Non-pigmented ciliary epithelial cell (primary cell): ENCODE measurements at places on chromosomes 7 and 10.

DNA sequence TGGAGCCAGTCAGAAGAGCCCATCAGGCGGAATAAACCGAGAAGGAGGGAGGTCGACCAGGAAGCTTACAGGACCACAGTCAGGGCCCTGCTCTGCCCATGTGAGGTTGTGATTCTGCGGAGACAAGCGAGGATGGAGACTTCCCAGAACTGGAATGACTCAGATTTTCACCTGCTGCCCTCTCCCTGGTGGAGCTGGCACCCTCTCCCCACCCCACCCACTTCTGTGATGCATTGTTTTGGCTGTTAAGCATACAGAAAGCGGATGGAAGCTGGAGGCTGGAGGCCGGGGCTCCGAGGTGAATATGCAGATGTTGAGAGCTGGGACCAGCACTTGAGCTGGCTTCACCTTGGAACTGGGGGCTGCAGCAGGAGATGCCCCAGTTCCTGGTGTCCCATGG is 57.4 kb downstream of the NPTX2 start:
- no peak for DNase-seq

DNA sequence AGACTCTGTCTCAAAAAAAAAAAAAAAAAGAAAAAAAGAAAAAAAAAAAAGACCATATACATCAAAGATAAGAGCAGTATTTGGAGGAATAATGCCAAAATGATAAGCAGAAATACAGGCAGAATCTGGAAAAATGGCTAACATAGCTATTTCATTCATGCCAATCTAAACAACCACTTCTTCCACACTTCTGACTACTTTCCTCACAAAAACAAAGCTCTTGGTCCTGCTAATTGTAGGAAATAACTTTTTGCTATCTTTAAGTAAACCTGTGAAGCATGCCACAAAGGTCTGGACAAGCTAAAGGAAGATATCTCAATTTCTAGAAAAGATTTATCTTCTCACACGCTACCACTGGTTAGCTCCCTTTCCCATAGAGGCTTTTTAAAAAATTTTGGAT is 30.4 kb downstream of the MICU1 start:
- DNase-seq, result no peak

GRCh38 chr10:112821663-112822062 is 128.4 kb upstream of the TCF7L2 start:
- DNase-seq, result no peak

- no peak for DNase-seq
Observed at GRCh38 chr10:29736366-29737073, 101.7 kb upstream of the SVIL start.

- DNase-seq, result no peak
Observed at GRCh38 chr10:125151553-125152449, 8.6 kb downstream of the CTBP2 start.

GRCh38 chr10:104622598-104623209 is 18.4 kb upstream of the SORCS3 start:
- no peak for DNase-seq

- no peak for DNase-seq
Observed at GRCh38 chr10:103737735-103738367, 117.5 kb downstream of the SH3PXD2A start.

GRCh38 chr10:122354383-122354782 is 20.1 kb upstream of the PLEKHA1 start:
- no peak for DNase-seq

DNA sequence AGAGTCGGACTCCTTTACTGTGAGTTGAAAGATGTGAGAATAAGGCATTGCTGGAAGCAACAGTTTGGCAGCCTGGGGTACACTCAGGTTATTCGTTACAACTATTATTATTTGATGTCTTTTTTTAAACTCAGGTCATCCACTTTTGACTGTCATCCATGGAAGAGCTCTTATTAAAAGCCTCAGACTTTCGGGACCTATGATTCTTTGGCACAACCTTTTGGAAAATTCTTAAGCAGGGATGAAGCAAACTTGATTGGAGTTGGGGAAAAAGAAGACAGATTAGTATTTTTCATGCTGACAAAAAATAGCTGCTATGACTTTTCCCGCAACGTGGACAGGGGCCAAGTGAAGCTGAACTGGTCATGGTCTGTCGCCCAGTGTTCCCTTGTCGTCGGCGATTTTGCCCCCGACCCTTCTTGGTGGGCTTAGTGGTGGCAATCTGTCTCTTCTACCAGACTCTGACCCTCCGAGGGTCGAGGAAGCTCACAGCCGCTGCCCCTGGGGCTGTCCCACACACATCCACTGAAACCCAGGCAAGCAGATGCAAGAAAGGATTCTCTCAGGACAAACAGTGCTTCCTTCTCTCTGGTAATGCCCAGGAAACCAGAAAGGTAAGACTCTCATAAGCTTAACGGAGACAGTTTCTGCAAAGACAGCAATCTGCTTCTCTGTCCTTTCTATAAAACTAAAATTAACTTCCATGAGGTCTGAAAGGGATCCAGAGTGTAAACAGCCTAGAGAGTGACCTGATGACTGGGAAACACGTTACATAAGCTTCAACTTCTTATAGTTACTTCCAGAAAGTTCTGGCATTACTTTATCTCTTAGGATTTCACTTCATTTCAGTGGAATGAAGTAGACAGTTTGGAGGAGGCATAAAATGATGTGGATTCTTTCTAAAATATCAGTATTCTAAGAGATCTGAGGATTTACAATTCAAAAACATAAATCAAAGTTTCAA is 1.0 kb downstream of the CPED1 start:
- no peak for DNase-seq

GRCh38 chr7:38248069-38248567 is 25.3 kb downstream of the TARP start:
- no peak for DNase-seq

- no peak for DNase-seq
Observed at GRCh38 chr10:1598393-1599153, 138.8 kb downstream of the ADARB2 start.

GRCh38 chr7:149188213-149188612 is 7.1 kb upstream of the ZNF282 start:
- no peak for DNase-seq

DNA sequence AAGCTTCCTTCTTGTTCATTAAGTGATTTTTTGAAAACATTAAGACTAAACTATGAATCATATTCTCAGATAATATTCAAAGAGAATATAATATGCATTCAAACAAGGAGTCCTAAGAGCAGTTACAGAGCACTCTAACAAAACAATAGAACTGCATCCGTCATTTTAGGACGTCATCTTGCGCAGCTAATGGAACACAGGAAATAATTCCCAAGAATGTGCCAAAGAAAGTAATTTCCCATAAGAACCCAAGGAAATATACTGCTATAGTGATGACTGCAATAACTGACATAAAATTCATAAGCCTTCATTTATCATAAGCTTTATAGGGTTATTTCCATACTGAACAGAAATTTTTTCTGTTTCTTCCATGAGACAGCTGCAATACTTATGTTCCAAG is 28.3 kb upstream of the CASD1 start:
- DNase-seq, result no peak

DNA sequence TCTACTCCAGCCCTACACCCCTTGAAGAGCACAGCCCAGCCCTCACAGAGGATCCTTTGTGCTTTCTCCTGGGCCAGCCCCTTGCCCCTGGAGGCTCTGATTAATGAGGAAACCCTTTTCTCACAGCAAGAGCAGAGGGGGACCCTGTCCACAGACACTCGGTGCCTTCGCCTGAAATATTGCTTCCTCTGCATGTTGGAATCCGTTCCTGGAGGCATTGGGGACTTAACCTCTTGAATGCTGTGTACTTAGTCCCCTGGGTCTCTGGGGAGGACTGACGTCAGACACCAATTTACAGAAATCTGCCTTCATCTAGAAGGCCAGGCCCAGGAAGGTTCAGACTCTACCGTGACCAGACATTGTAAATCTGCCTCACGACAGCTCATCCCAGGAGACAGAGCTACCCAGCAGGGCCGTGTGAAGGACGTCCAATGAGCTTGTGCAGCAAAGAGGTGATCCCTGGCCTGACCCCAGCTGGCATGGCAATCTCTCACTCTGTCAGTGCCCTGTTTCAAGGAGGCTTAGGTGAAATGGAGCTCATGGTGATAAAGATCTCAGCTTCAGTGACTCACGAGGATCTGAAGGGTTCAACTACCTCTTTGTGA is 8.1 kb upstream of the TMEM72 start:
- no peak for DNase-seq

DNA sequence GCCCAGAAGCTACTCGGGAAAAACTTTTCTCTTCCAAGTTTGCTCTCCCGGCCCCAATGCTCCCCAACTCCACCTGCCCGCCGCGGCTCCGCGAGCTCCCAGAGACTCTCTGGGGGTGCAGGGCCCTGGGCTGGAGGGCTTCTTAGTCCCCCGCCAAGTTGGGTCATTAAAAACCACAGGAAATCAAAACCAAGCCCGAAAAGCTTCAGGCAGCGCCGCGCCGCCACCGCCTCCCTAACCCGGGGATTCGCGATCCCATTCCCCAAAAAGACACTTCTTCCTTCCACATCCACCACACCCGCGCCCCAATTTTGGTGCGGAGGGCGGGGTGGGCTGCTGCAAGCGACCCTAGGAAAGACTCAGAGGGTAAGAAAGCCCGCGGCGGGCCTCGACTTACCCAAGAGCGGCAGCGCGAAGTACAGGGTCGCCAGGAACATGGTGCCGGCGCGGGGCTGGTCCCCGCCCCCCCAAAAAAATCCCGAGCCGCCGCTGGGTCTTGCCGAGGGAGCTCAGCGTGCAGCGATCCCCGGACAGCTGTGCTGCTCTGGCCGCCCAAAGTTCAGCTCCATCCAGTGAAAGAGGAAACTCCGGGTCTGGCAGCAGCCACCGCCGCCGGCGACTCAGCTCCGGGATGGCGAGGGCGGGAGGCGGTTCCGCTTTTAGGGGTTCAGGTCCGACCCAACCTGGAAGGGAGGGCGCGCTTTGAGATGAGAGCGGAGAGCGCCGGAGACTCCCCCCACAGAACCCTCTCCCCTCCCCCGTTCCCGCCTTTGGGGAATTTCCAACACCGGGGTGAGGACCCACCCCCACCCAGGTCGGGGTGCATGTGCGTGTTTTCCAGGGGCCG is 1.2 kb downstream of the GFRA1 start:
- DNase-seq, result no peak

GRCh38 chr10:15331461-15331860 is 39.6 kb downstream of the FAM171A1 start:
- DNase-seq, result no peak

DNA sequence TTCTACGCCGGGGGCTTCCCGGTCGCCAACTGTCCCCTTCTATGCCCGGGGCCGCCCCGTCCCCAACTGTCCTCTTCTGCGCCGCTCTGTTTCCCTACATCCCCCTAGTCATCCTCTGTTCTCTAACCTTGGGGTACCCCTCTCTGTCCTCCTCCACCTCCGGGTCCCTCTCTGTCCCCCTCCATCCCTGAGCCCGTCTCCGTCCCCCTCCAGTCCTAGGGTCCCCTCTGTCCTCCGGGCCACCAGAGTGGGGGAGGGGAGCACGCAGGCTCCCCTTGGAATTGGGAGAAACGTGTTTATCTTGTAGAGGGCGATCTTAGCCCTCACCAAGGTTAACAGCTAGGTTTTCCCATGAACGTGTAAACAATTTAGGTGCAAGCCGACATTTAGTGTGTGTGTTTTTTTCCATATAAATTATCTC is 852 bp upstream of the KLF6 start:
- DNase-seq, result no peak

DNA sequence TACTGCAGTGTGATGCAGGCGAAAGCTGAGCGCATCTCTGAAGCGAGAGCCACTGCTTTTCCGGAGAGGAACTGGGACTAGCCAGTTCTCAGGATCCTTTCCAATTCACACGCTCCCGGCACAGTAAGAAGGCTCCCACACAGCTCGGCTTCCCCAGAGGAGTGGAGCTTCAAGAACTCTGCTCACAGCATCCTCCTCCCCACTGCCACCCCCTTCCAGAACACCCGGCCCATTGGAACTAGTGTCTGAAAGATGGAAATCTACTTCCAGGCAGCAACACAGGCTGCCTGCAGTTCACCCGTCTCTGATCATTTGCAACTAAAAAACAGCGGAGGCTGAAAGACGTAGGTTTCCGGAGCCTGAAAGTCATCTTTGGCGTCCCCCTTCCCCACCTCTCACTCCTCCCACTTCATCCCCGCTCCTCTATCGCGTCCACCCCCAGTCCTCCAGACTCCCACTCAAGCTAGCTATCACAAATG is at the start of gene DGKB:
Gene DGKB (minus strand): TSS at position 163 of the 479 bp plus-strand sequence.
- no peak for DNase-seq

- no peak for DNase-seq
Observed at GRCh38 chr10:101140084-101140949, 9.2 kb downstream of the TLX1 start.

DNA sequence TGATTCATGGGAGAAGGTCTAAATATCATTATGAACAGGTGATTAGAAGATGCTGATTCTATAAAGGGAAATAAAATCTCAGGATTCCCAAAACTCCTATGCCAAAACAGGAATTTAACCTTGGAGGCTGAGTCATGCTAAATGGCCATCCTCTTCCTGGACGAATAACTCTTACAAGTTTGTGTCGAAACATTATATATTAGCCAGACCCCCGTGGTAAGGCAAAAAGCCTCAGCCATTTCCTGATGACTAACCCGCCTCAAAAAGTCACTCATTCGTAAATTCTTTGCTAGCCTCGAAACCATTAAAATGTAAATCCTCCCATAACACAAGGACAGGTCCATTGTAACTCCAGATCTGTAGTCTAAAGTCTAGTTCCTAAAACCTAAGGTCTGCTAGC is 32.0 kb downstream of the CUL2 start:
- peak; percentile 78 for DNase-seq

DNA sequence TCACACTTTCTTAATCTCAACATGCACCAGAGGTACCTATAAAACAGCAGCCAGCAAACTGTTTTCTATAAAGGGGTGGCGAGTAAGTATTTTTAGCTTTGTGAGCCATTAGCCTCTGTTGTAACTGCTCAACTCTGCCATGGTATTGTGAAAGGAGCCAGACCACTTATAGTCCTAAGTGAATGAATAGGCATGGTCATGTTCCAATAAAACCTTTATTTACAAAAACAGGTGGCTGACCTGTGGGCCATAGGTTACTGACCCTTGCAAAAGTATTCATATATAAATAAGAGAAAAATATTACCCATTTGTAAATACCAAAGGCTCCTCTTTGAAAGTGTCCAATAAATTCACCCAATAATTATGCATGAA is 50.3 kb downstream of the ICA1 start:
- DNase-seq, result no peak

- no peak for DNase-seq
Observed at GRCh38 chr10:46528675-46529615, 27.5 kb downstream of the GPRIN2 start.

DNA sequence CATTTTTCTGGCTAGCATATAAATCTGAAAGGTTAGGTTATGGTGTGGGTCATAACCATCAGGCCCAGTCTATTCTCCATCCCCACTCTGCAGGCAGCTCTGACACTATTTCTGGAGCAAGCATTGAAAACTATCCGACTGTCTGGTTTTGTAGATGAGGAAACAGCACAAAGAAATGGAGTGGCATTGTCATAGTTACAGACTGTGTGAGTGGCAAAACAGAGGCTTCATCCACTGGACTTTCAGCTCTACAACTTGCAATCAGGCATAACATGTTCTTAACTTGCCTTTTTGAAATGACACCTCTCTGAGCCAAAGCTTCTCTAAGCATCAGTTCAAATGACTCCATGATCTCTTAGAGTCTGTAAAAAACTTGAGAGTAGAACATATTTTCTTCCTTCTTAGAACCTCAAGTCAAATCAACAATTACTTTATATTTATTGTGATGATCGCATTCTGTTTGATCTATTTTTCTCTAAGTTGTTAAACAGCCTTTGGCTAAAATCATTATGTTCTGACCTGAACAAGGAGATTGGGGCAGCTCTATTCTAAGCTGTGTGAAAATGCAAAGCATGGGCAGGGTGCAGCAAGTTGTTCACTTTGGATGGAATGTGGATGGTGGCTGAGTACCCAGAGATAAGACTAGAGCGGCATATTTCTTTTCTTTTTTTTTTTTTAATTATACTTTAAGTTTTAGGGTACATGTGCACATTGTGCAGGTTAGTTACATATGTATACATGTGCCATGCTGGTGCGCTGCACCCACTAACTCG is 68.5 kb downstream of the LRRC4 start:
- DNase-seq, result no peak
